ENCODE measurements at places on chromosomes 13 and 19.

GRCh38 chr19:34461375-34462100 lies 20.0 kb upstream of the WTIP start:
- DNase-seq, result no peak

DNA sequence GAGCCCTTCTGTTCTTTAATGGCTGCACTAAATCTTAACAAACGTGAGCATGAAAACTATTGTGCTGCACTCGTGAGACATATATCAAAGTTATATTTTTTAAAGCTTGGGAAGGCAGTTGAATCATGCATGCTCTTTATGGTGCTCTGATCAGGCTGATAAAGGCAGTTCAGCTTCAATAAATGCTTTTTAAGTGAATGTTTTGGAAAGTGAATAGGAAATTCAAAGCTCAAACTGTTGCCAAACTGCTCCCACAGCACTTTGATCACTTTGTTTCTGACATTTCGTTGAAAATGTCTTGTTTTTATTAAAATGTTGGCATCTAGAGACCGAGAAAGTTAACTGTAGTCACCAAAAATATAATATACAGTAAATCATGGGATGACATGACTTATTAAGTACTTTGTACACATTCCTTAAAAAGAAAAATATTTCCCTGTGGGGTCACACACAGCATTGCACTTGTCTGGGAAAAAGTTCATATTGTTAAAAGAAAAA lies 625.7 kb upstream of the PCDH9 start:
- no peak for DNase-seq

- DNase-seq, result no peak
These were observed 186.2 kb upstream of the GPR12 start for GRCh38 chr13:26946684-26947343.

DNA sequence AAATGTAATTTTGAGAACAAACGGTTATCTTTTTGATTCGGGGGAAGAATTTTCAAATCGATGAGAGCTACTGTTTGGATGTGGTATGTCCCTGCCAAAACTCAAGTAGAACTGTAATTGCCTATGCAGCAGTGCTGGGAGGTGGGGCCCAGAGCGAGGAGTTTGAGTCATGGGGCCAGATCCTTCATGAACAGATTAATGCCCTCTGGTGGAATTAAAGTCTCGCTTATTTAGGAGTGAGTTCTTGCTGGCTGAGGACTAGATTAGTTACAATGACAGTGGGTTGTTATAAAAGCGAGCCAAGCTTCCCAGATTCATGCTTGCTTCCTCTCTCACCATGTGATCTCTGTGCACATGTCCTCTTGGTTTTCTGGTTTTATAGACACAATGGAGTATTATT lies 11.8 kb upstream of the PRR20A start:
- no peak for DNase-seq

GRCh38 chr19:35790981-35791813 lies 15.8 kb downstream of the ARHGAP33 start:
- DNase-seq, result peak; percentile 21

Data from DMS79 (cell line).